Activated naive CD8-positive, alpha-beta T cell treated with anti-CD3 and anti-CD28 coated beads for 36 hours (primary cell): ENCODE measurements at places on chromosomes 7 and 10. TPM values are rescaled to one million over a fixed set of nuclear protein-coding genes. Genes with fewer than 3 reads are reported as not detected.

CYP3A4 gene
- total RNA-seq: not detected

CLCN1 gene
- total RNA-seq: not detected

PRLHR gene
- total RNA-seq: not detected

SH2B2 gene
- 3.6 TPM for total RNA-seq

STEAP2 gene
- not detected for total RNA-seq

GRCh38 chr10:50809596-50809995 is 69.9 kb downstream of the ASAH2B start:
- H3K4me1 ChIP-seq: no peaks in the 10 kb centered on the region
- no peak overlapping the region for H3K27ac ChIP-seq
- no peaks in the 10 kb centered on the region for H3K27me3 ChIP-seq

GRCh38 chr7:112290065-112290464 is 83.6 kb downstream of the ZNF277 start:
- H3K27me3 ChIP-seq: no peaks in the 10 kb centered on the region
- no peak for DNase-seq
- H3K4me1 ChIP-seq: peaks cover 11% of the 10 kb centered on the region
- H3K27ac ChIP-seq: no peak overlapping the region

GRCh38 chr7:128891110-128891941 is 19.2 kb downstream of the KCP start:
- DNase-seq: no peak
- peaks cover 14% of the 10 kb centered on the region for H3K27me3 ChIP-seq
- H3K4me3 ChIP-seq: no peak overlapping the region
- no peaks in the 10 kb centered on the region for H3K4me1 ChIP-seq
- no peaks in the 10 kb centered on the region for H3K36me3 ChIP-seq

DNA sequence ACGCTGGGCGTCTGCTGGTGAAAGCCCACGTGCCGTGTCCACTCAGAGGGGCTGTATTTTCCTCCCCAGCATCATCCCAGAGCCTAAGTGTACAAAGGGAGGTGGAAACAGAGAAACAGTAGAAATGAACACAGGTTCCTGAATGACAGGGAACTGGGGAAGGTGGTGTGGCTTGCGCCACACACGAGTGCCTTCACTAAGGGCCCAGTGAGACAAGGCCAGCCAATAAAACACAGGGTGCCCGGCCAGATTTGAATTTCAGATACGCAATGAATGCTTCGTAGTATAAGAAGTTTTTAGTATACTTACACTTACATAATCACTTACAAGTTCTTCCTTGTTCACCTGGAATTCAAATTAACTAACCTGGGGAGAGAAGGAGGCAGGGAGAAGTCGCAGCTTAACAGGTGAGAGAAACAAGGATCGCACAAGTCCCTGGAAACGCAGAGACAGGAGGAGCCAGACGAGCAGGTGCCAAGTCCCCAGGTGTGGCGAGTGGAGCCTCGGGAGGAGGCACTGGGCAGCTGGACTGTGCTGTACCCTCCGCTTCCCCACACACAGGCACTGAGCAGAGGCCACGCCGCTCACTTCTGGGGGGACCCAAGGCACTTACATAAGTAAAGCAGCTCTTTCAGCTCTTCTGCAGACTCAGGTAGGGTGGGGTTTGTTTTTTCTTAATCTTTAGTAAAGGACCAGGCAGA is 105.2 kb upstream of the MGMT start:
- peaks cover 7% of the 10 kb centered on the region for H3K27me3 ChIP-seq
- no peaks in the 10 kb centered on the region for H3K36me3 ChIP-seq
- H3K4me3 ChIP-seq: no peak overlapping the region
- H3K27ac ChIP-seq: no peak overlapping the region

DNA sequence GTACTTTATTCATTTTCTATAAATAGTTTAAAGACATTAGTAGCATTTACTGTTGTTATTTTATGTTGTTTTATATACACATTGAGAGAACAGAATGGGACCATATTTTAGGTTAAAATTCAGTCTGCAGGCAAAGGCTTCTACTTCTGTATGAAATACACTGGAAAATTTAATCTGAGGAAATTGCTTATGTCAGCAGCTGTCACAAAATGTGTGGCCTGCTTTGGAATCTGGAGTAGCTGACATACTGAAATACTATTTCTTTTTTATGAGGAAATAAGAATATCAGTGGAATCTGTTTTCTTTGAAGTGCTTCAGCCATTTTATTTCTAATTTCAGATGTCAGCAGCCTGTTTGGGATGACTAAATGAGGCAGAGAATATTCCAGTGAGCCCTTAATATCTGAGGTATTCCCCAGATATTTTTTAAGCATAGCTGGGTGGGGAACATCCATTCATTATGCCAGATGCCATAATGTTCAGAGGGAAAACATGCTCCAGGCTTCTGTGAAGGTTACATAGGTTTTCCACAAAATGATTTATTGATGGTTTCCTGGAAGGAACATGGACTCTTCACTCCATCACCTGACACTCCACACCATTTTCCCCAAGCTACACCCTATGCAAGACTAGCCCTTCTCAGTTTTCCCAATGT is 267.1 kb downstream of the ARL4A start:
- no peaks in the 10 kb centered on the region for H3K36me3 ChIP-seq
- peaks cover 5% of the 10 kb centered on the region for H3K27me3 ChIP-seq
- H3K4me3 ChIP-seq: no peak overlapping the region
- no peak for DNase-seq

DNA sequence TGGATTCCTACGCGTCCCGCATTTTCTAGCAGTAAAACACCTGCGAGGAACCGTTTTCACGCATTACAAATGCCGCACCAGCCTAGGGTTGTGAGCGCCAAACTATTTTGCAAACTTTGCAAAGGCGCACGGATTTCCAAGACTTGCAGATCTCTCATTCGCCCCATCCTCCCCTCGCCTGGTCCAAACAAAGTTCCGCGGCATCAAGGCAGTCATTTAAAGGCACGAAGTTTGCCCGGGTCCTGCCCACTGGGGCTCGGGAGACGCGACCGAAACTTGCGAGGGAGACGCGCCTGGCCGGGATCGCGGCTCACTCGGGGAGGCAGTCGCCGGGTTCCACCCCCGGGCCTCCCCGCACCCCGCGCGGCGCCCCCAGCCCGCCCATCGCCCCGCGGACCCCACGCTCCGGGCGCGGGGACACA is 613 bp downstream of the USP6NL start:
- peaks cover 60% of the 10 kb centered on the region for H3K4me1 ChIP-seq
- peaks cover 3% of the 10 kb centered on the region for H3K27me3 ChIP-seq
- peaks cover 1% of the 10 kb centered on the region for H3K36me3 ChIP-seq
- peak overlapping the region; percentile 63 for H3K27ac ChIP-seq

GRCh38 chr10:101273741-101274140 is 44.5 kb upstream of the LBX1 start:
- no peak overlapping the region for H3K4me3 ChIP-seq
- H3K27ac ChIP-seq: no peak overlapping the region
- H3K36me3 ChIP-seq: no peaks in the 10 kb centered on the region
- H3K4me1 ChIP-seq: peaks cover 1% of the 10 kb centered on the region
- H3K27me3 ChIP-seq: peaks cover 27% of the 10 kb centered on the region

DNA sequence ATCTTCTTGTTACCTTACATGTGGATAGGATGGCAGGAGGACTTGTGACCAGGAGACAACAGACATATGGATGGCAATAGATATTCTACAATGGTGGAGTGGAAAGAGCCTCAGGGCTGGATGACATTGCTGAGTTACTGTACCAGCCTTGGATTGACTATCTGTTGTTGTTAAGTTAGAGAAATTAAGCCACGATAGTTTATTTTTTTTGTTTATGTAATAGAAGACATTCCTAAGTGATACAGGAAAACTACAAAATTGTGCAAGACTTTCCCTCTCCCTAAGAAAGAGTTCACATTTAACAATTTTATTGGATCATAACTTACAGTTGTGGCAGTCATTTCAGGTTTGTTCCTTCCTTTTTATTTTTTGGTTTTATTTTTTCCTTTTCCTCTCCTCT is 230.7 kb upstream of the CACNA2D1 start:
- H3K27ac ChIP-seq: no peak overlapping the region
- no peak for DNase-seq
- H3K4me3 ChIP-seq: no peak overlapping the region
- H3K4me1 ChIP-seq: peaks cover 15% of the 10 kb centered on the region
- H3K27me3 ChIP-seq: no peaks in the 10 kb centered on the region

DNA sequence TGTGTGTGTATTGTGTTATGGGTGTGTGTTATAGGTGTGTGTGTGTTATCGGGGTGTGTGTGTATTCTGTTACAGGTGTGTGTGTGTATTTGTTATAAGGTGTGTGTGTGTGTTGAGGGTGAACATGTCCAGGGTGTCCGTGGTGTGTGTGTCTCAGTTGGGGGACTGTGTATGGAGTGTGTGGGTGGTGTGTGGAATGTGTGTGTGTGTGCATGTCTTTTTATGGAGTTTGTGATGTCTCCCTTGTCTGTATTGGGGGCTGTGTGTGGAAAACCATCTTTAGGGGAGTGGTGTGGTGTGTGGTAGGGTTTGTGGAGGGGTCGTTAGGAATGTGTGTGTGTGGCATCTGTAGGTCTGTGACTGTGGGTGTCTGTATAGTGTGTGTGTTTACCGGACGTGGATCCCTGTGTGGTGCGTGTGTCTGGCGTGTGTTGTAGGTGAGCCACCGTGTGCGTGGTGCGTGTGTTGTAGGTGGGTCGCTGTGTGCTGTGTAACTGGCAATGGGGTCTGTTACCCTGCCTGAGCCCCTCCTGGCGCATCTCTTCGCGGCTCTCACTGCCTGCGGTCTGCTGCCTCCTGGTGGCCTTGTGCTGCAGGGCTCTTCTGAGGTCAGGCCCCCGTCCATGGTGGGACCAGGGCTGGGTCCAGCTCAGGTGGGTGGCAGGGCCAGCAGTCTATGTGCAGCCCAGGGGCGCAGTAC is 61.7 kb downstream of the PALD1 start:
- no peak overlapping the region for H3K27ac ChIP-seq
- H3K4me1 ChIP-seq: no peaks in the 10 kb centered on the region
- no peaks in the 10 kb centered on the region for H3K27me3 ChIP-seq
- no peak overlapping the region for H3K4me3 ChIP-seq

GRCh38 chr7:39696631-39697030 is 73.3 kb downstream of the RALA start:
- no peak overlapping the region for H3K27ac ChIP-seq

- DNase-seq: no peak
- peak overlapping the region; percentile 76 for H3K27ac ChIP-seq
- peaks cover 14% of the 10 kb centered on the region for H3K36me3 ChIP-seq
- no peaks in the 10 kb centered on the region for H3K27me3 ChIP-seq
- H3K4me3 ChIP-seq: peak overlapping the region; percentile 89
Measured at GRCh38 chr7:140673774-140674155, 1.0 kb downstream of the ADCK2 start.
